ENCODE measurements at places on chromosomes 13 and 19.

DNA sequence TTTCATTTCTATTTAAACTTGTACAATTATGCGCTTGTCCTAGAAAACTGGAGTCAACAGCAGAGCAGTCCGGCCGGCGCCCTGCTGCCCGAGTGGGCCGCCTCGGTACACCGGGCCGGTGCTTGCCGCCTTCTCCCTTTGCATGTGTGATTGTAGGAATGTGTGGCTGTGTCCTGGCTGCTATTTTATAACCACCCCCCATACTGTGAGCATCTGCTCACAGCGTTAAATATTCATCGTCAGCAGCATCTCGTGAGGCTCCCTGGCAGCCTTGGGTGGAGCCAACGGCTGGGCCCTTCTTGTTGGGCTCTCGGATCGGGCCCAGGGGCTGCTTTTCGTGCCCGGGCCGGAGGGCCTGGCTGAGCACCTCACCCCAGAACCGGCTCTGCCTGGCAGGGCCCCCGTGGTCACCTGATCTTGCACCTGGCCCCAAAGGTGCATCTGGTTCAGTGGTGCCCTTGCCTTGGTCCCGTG is 10.6 kb downstream of the PIAS4 start:
- DNase-seq: no peak

DNA sequence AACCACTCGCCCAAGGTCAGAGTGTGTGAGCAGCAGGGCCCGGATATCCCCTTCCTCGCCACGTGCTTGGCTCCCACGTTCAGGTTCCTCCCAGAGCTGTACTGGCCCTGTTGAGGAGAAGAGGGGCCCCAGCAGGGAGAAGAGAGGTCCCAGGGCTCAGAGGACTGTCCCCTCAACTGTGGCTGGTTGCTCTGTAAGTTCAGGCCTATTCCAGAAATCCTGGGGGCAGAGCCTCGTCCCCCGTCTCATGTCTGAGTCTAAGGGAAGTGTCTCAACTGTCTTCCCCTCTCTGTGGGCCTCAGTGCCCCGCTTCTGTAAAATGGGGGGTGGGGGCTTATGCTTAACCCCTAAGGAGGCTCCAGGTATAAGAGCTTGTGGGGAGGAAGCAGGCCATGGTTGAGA is 3.9 kb downstream of the PPP5C start:
- no peak for DNase-seq

DNA sequence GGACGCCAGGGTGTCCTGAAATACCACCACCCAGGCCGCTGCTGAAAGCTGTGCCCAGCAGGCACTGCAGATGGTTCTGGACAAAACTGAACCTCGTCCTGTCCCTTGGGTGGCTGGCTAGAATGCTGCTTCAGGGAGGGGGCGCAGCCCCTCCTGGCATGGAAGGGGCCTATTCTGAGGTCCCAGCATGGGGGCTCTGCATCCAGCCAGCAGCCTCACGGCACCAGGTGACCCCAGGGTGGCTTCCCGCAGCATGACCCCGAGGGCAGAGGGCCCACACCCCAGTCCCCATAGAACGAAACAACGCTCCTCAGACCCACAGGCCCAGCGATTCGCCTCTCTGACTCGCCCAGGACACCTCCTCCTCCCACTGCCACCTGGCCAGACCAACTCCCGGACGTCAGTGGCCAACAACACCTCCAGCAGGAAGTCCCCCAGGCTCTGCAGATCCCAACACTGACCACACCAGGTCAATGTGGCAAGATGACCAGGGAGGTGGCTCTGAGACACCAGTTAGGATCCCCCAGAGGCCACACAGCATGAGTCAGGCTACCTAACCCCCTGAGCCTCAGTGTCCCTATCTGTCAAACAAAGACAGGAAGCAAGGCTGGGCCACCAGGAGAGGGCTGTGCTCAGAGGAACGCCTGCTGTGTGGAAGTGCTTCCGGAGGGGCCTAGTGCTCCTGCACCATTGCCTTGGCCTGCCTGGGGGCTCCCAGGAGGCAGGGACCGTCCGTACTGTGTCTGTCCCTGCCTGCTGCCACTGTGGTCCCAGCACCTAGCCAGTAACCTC is 6.1 kb downstream of the MKNK2 start:
- no peak for DNase-seq

DNA sequence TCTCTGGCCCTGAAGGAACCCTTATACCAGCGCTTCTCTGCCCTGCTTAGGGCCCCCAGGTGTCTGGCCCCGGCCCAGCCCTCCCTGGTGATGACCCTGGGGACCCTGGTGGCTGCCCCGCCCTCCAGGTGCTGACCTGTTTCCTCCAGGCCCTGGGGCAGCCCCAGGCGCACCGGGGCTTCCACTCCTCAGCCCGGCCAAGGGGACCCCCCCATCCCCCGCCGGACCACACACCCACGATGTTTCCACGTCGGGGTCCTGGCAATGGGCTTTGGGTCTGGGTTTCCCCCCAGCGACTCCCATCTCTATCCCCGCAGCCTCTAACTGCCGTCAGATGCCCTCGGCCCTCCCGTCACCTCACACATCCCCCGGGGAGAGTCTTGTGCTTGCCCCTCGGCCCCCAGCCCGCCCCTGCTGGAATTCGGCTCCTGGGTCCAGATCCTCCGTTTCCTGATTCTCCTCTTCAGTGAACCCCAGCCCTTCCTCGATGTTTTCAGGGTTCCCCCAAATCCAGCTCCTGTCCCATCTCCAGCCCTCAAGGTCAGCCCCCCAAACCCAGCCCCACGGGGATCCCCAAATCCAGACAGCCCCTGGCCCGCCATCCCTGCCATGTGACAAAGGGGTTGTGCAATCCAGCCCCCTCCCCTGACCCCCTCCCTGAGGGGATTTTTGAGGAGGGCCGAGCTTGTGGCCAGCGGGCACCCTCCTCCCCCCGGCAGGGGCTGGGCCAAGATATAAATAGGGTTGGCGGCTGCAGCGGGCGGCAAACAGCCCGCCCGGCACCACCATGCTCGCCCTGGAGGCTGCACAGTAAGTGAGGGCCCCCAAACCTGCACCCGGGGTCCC is at the start of gene SPIB:
Gene SPIB (plus strand): TSS at position 763 of the 846 bp plus-strand sequence. CDS start 25 bp downstream, at position 788.
- no peak for DNase-seq

DNA sequence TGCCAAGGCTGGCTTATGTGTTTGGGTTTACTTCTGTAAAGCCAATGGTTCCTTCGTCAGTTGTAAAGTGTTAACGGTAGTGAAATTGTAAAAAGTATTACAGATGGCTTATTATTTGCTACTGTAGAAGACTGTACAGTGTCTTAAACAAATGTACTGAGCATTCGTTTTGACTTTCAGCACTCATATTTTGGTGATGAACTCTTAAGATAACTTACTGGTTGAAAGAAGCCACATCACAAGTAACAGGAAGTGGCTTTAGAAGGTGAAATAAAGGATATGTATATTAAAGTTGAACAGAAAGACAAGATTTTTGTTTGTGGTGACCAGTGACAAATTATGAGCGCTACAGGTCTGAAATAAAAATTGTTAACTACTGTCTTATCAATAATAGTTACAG is 64.2 kb downstream of the URI1 start:
- DNase-seq: no peak

DNA sequence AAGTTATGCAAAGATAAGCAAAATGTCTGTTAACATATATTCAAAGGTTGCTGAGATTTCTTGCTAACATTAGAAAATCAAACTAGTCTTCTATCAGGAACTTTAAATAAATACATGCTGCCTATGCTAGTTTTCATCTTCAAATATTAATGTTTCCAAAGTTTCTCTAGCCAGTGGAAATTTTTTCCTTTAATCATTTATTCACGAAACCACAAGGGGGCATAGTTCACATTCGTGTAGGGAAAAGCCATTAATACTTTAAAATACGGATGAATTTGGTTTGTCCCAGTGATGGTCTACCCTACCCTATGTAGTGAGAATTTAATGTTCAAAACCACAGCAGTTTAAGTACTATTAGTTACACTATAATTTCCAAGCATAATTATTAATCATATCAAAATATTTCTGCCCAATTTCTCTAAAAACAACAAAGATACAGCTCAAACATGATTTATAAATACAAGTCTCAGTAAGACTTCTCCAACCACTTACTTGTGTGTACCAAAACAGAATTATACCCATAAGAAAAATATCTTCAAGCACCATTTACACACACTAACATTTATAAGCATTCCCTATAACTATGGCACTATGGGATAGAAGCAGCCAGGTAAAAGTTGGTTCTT is 16.2 kb downstream of the NUFIP1 start:
- DNase-seq: no peak

DNA sequence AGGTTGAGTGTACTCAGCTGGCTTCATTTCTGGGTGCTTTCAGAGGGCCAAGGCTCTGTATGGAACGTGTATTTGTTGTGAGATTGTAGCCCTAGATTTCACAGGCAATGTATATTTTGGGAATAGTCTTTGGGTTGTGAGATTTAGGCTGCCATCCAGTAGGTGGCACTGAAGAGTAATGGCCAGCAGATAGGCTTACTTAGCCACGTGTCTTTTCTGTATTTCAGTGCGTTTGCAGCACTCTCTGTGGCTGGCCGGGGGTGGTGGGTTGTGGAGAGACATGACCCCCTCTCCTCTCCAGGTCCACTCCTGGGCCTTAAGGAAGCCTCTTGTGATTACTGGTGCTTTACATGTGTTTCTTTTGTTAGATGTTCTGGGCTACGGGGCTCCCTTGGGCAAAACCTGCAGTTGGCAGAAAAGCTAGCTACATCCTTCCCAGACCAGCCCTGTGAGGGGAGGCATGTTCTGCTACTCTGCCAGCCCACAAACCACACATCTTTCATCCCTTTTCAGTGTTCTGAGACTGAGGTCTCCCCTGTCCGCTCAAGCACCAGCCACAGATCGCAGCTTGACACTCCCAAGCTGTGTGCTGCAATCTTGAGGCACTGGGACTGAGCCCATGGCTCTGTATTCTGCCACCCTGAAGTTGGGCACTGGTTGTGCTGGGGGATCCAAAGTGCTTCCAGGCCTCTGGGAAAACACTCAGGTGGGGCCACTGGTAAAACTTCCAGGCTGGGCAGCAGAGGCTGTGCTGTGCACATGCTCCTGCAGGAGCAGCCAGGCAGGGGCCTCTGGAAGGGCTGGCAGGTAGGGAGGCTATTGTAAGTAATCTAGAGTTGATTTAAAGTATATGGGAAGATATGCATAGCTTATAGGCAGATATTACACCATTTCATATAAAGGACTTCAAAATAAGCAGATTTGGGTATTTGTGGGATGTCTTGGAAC is 1096.8 kb upstream of the PCDH20 start:
- no peak for DNase-seq

GRCh38 chr13:75766636-75767035 is 130.5 kb downstream of the LMO7 start:
- DNase-seq: no peak

DNA sequence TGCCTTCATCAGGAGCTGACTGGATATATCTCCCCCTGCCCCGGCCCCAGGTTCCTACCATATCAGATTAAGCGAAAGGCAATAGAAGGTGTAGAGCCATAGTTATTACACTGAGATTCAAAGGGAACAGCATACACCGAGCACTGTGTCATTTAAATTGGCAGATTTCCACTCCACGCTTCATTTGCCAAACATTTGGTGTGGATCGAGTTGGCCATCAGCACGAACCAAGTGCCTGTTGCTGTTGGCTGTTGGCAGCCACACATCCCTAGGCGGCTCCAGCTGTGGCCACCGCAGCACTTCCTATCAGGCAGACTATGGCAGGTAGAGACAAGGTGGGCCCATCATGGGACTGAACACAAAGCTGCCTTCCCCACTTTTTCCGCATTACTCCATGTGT is 115.8 kb downstream of the CCNA1 start:
- no peak for DNase-seq

- no peak for DNase-seq
These were observed 16.6 kb upstream of the RAB8A start for GRCh38 chr19:16095071-16095571.

DNA sequence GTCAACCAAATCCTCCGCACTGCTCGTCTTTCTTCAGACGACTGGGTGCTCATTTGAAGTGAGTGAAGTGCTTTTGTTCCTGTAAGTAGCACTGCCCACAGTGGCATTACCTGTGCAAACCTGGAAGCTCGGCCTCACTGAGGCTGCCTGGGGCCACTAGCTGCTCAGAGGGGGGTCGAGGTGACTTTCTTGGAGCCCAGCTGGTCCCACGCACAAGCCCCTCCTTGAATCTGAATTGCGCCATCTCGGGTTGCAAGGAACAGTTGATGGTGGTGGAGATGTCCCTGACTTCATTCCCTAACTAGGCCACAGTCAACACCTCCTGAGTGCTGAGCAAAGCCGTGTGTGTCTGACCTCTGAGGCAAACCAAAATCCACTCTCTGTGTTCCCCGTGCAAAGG is 79.3 kb upstream of the GPR183 start:
- no peak for DNase-seq
